ENCODE measurements at places on chromosomes 4 and X.
A peak's percentile ranks its signal among the peaks of the same experiment; 100 is the strongest.

DNA sequence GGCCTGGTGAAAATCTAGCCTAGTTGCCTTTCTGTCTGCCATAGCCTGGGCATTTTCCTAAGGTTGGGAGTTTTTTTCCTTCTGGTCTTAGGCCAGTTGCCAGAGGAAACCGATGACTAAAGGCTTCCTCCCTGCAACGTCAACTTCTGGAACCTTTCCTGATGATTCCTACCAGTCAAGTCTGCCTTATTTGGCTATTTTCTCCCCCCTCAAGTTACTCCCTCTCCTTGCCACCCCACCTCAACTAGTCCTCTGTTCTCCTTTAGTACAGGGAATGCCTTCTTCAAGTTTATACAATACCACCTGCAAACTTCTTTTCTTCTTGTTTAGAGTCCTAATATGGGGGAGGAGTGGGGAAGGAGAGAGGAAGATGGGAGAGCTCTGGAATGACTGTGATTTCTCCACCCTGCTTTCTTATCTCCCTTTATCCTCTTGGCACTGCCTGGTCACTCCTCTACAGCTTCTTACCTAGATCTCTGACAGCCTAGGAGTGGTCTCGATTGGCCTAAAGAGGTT lies 10.6 kb downstream of the MSN start:
- peak; percentile 34 for DNase-seq

- DNase-seq, result no peak
Observed at GRCh38 chr4:144342949-144343760, 202.6 kb upstream of the GYPA start.

DNA sequence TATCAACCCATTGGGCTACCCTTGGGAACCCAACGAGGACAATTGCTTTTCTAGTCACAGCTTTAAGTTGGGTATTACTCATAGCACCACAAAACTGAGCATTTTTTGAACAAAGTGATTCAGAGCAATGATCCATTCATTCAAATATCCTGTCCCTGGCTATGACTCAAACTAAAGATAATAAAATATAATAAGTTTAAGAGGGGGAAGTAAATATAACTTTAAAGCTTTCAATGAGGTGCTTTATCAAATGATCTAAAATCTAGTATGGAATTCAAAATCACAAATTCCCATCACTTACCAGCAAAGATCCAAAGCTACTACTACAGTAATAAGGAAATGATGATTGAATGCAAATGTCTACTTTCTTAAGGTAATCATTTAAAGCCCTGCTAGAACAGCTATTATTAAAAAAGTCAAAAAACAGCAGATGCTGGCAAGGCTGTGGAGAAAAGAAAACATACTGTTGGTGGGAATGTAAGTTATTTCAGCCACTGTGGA lies 39.8 kb upstream of the S100G start:
- no peak for DNase-seq

DNA sequence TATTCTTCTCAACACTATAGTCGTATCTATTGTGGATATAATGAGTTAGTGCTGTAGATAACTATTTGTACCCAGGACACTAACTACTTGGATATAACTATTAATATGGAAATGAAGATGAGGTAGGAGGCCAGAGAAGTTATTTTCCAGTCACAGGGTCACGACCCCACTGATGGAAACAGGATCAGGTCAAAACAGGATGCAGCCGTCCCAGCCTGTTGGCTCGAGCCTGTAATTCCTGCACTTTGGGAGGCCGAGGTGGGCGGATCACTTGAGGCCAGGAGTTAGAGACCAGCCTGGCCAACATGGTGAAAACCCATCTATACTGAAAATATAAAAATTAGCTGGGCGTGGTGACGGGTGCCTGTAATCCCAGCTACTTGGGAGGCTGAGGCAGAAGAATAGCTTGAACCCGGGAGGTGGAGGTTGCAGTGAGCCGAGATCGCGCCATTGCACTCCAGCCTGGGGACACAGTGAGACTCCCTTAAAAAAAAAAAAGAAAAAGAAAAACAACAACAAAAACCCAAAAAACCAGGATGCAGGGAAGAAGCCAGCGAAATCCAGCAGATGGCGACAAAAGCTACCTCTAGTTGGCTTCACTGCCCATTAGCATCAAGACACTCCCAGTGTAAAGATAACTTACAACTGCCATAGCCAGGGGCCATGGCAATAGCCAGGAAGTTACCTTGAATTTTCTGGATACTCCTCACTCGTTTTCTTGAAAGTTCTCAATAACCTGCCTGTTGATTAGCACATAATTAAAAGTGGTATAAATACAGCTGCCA lies 37.9 kb upstream of the NKAP start:
- no peak for DNase-seq

DNA sequence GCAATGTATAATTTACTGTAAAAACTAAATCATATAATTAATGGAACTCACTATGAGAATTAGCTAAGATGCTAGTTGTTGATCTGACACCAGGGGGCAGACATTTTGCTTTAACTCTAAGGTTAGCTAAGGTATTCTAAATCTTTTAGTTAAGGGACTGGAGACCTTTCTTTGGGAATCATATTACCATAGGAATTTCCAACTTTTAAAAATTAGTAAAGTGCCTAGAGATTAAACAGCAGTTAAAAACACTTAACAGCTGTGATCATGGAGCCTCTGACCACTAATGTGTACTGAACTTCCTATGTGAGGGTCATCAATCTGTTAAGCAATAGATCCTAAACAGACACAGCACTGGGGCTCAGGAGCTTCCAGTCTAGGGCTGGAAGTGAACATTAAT lies 226.6 kb downstream of the NSUN7 start:
- peak; percentile 17 for DNase-seq

DNA sequence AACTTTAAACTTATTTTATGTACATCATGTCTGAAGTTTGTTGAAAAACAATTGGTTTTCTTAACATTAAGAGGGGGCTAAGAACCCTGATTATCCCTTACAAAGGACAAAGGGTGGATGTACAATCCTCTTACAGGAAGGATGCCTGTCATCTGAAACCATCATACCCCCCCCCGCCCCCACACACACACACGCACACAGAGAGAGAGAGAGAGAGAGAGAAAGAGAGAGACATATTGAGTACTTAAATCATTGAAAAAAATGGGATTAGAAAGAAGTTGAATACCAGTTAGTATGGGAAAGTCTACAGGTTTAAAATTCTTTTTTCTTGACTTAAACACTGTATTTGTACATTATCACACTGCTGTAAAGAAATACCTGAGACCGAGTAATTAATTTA lies 10.9 kb upstream of the PGM2 start:
- DNase-seq, result no peak

GRCh38 chrX:101408532-101408841 lies 465 bp downstream of the HNRNPH2 start:
- no peak for DNase-seq

DNA sequence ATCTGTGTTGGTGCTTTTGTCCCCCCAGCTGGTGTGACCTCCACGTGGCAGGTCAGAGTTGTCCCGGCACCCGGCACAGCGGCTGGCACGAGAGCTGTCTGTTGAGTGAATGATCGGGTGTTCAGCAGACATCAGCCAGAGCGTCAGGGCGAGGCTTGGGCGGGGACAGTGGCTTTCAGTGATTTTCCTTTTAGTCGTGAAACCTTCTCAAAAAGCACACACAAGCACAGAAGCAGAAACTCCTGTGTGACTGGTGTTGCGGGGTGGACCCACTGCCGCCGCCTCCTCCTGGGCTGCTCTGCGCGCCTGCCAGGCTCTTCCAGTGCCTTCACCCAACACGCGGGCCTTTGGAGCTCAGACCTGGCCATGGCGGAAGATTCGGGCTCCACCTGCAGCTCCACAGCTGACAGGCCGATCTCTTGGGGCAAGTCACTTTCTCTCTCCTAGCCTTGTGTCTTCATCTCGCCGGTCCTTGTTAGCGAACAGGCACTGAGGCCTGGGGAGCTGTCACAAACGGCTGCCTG lies 51.4 kb upstream of the HGFAC start:
- DNase-seq, result no peak

DNA sequence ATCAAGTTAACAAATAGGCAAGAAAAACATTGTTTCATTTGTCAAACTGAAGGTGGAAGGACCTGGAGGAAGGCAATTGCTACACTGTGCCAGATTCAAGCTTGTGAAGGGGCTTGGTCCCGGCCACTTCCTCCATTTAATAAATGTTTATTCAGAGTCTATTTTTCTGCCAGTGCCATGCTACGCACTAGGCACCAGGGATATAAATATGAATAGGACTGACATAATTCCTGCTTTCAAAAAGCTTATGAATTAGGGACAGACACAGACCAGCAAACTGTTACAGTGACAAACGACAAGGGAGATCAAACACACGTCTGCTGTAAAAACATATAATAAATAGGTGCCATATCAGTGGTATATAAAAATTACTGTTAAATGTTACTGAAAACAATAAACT lies 571 bp downstream of the TLR6 start:
- no peak for DNase-seq

DNA sequence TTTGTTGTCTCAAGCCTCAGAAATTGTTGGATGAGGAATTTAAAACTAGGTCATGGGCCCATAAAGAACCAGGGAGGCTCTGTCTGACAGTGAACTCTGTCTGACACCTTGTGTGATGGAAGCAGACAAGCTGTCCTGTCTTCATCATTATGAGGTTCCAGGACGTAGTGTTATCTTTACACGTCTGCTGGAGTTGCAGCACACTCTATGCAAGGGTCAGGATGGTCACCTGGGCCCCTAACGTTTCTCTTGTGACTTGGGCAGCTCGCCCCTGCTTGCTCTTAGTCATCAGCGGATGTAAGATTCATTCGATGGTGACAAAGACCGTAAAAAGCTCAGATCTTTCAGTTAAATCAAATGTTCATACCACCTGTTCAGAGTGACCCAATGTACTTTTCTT lies 92.0 kb upstream of the ADGRG2 start:
- no peak for DNase-seq

- DNase-seq, result no peak
Observed at GRCh38 chrX:30688641-30689040, 35.4 kb downstream of the GK start.

GRCh38 chr4:108255203-108255747 lies 86.5 kb upstream of the LEF1 start:
- no peak for DNase-seq

GRCh38 chr4:15425520-15425919 lies 2.3 kb upstream of the C1QTNF7 start:
- no peak for DNase-seq

DNA sequence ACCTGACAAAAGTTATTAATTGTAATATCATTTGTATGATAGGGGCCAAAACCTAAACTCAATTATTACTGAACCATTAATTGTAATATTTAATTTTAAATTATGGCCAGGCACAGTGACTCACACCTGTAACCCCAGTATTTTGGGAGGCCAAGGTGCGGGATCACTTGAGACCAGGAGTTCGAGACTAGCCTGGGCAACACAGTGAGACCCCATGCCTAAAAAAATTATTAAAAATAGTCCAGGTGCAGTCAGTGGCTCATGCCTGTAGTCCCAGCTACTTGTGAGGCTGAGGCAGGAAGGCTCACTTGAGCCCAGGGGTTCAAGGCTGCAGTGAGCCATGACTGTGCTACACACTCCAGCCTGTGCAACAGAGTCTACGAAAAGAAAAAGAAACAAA lies 18.0 kb downstream of the PPAT start:
- DNase-seq, result no peak

- DNase-seq, result no peak
Observed at GRCh38 chr4:163415668-163416067, 57.9 kb downstream of the TKTL2 start.

GRCh38 chr4:153260132-153260531 lies 55.9 kb downstream of the TRIM2 start:
- no peak for DNase-seq

DNA sequence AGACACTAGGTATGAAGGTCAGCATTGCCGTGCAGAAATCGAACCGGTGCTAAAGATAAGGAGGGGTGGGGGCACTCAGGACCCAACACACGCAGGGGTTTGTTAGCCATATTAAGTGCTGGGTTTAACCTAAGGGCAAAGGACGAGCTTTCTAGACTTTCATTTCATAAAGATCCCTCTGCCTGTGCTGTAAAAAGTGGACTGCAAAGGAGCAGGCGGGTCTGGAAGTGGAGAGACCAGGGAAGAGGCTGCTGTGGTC lies 1.3 kb downstream of the CASP3 start:
- DNase-seq, result no peak
